H9 (cell line): ENCODE measurements at places on chromosomes 5 and 9. TPM values are rescaled to one million over a fixed set of nuclear protein-coding genes. Genes with fewer than 3 reads are reported as not detected.

- no peak for DNase-seq
Measured at GRCh38 chr5:16791904-16792597, 144.0 kb downstream of the MYO10 start.

- no peak for DNase-seq
Measured at GRCh38 chr9:105238302-105238701, 6.1 kb upstream of the SLC44A1 start.

- DNase-seq, result no peak
Measured at GRCh38 chr5:103648086-103648485, 85.5 kb upstream of the NUDT12 start.

DNA sequence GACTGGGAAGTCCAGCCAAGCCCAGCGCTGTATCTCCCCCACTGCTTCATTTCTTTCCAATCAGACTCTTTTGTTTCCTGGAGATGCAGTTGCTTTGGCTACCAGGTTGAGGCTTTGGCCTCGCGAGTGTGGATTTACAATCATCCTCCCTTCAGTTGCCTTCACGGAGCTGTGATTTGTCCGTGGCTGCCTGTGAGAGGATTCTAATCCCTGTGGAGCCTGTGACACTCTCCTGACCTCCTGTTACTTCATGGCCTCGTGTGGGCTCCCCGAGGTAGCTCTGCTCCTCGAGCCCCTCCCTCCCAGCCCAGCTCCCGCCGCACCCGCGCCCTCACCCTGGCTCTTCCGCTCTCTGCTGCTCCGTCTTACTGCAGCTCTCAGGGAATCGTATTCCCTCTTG, 107.2 kb upstream of the STC2 start:
- peak; percentile 38 for DNase-seq

- no peak for DNase-seq
Measured at GRCh38 chr9:136025481-136025880, 64.3 kb upstream of the UBAC1 start.

Gene TAF11L10
- not detected in 2 replicates for total RNA-seq

Gene THG1L
- total RNA-seq, result 12.9 and 13.5 TPM in 2 replicates

Gene LECT2
- total RNA-seq, result not detected in 2 replicates
